ENCODE measurements at places on chromosomes 11 and 22.

- no peak for ATAC-seq
These were observed 178.3 kb upstream of the NECTIN1 start for GRCh38 chr11:119907122-119907851.

DNA sequence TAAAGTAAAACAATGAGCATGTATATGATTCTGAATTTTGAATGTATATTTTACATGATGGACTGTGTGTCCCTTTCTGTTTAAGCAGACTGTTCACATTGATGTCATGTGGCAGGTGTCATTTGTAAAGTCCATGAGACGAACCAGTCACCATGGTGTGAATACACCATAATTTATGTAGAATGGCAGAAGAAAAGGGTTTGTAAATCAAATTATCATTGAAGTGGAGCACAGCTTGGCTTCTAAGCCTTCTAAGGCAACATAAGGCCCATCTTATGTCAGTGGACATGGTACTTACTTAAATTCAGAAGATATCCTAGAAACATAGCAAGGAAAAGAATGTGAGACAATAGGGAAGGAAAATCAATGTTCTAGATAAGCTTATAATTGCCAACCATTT is 4.4 kb downstream of the MAP6 start:
- ATAC-seq: no peak

DNA sequence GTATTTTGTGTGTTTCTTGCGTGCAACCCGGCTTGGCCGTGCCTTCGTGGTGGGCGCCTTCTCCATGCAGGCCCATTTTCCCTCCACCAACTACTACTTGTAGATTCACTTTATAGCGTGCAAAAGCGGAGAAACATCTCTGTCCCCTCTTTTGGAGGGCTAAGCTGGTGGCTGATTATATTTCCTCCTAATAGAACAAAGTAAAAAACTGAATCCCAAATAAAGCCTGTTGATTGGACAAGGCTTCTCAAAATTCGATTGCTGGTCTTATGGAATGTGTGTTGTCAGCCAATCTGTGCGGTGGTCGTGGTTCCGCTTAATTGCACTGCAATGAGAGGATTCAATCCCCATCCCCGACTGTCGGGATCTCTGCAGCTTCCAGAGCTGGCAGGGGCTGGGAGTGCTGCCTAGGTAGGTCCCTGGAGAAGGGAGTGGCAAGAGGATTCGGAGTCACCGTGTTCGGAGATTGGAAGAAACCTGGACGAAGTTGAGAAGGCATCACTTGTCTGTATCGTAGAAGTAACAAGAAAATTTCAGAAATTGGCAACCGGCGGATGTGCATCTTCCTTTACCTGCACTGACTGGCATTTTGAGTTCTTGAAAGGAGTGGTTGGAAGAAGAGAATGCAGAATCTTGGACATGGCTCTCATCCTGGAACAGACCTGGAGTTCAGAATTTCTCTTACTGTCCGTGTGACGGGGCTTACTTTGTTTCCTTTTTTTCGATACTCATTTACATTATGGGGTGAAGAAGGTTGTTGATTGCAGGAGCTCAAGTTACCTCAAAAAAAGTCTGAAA is 1.1 kb downstream of the HMGXB4 start:
- ATAC-seq: no peak

DNA sequence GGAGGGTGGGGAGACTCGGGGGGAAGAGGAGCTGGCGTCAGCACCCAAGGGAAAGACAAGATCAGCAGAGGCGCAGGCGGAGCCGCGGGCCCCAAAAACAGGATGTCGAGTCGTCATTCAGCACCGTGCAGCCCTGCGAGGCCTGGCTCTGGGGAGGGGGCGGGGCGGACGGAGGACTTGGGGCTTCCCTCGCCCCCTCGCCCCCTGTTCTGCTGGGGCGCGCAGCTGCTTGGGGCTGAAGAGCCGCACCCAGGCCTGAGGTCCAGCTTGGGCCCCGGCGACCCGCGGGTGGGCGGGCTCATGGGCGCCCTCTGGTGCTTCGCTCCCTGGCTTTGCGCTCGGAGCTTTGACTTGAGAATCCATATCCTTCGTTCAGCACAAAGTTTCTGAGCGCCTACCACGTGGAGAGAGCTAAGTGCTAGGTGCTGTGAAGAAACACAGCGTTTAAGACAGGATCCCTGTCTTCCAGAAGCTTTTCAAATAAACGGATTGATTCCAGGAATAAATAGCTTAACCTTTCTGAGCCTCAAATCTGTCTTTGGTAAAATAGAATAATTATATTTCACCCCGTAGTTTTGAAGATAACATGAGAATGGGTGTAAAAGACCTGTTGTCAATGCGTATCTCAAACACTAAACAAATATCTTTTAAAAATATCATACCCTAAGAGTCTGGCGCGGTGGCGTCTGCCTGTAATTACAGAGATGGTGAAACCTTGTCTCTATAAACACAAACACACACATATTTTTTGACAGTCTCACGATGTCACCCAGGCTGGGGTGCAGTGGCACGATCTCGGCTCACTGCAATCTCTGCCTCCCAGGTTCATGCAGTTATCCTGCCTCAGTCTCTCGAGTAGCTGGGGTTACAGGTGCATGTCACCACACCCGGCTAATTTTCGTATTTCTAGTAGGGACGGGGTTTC is 929 bp upstream of the RHOG start:
- peak; percentile 24 for ATAC-seq

- no peak for ATAC-seq
These were observed 940 bp upstream of the C11orf91 start for GRCh38 chr11:33701302-33702230.

DNA sequence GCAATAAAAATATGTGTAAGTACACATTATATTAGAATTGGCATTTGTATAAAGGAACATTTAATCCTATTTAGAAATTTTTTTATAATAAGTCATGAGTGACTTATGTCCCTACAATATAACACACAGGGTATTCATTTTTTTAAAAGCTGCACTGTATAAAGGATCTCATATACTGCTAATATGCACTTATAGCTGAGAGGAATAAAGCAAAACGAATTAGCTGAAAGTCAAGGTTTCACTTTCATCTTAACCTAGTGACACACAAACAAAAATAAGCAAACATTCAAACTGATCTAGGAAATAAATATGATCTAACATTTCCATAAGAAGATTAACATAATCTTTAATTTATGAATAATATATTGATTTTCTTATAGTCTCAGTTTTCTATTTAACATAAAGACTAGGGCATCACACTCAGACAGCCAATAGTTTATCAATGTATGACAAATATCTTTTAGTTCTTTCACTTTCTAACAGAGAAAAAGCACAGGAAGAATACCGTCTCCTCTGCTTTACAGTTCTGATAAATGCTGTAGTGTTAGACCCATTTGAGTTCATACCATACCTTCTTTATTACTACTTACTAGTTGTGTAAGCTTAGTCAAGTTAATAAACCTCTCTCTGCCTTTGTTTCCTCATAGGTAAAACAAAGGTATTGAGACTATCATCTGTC is 42.9 kb downstream of the DCDC1 start:
- peak; percentile 33 for ATAC-seq

GRCh38 chr11:65340226-65340625 is 6.6 kb downstream of the DPF2 start:
- ATAC-seq: no peak

- ATAC-seq: no peak
These were observed 951.5 kb downstream of the TBC1D22A start for GRCh38 chr22:47713941-47714340.

- ATAC-seq: no peak
These were observed 7.5 kb upstream of the CRKL start for GRCh38 chr22:20909543-20910303.

DNA sequence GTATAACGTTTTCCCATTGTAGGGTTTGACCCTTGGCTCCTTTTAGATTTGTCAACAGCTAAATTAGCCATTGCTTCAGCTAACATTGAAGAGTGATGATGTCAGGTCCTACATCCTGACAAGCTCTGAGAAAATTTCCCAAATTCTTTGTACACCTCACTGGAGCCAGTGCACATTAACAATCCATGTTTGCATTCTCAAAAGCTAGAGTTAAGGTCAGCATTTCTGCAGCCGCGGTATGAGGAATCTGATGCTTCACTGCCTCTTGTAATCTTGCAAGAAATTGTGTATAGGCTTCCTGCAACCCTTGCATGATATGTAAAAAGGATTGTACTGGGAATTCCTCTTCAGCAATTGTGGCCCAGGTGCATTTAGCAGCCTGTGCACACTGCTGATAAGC is 33.1 kb upstream of the NCAM1 start:
- no peak for ATAC-seq

- no peak for ATAC-seq
These were observed 33.3 kb downstream of the NADSYN1 start for GRCh38 chr11:71486320-71486719.

DNA sequence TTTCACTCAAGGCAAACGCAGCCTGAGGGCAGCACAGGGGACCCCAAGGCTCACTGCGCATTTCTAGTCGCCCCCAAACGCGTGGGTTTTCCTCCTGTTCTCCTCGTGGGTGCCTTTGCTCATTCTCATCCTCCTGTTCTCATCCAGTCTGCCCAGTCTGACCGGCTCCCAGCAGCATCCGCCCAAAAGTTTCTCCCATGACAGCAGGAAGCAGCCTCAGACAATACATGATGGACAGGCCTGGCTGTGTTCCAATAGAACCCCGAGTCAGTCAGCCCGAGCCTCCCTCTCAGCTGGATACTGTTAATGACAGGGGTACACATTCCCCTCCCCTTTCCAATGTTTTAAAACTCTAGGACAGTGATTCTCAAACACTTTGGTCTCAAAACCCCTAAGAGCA is 22.5 kb upstream of the KRTAP5-7 start:
- no peak for ATAC-seq

- no peak for ATAC-seq
These were observed 106.6 kb downstream of the USP35 start for GRCh38 chr11:78295347-78295746.

- no peak for ATAC-seq
These were observed 37.6 kb downstream of the LIF start for GRCh38 chr22:30208631-30209603.

GRCh38 chr22:28817919-28818859 is 17.8 kb upstream of the XBP1 start:
- ATAC-seq: no peak

DNA sequence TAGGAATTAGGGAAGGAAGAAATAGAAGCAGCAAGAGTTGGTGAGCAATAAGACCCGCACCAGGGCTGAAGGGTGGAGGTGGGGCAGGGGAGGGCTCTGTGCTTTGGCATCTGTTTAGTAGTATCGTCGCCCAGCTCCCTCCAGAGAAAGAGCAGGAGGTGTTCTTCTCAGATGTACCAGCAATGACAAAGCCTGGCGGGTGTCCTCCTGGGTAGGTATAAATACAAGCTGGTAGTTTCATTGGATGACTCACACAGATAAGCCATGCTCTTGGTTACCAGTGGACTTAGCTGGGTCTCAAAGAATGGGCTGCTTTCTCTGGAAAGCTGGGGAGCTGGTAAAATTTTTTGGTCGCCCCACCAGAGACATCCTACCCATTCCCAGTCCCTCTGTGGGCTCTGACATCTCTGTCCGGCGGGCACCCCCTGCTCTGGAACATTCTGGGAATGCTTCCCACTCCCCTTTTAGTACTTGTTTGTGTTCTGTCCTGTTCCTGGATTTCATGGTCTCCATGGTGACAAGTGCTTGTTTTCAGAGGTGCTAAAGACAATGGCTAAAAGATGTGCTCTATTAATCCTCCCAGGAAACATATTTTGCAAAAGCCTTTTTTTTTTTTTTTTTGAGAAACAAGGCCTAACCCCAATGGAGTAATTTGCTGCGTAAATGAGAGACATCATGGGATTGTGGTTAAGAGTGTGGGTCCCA is 15.4 kb upstream of the TUBA8 start:
- no peak for ATAC-seq

- peak; percentile 9 for ATAC-seq
These were observed 2.3 kb downstream of the ADORA2A start for GRCh38 chr22:24429411-24430365.

DNA sequence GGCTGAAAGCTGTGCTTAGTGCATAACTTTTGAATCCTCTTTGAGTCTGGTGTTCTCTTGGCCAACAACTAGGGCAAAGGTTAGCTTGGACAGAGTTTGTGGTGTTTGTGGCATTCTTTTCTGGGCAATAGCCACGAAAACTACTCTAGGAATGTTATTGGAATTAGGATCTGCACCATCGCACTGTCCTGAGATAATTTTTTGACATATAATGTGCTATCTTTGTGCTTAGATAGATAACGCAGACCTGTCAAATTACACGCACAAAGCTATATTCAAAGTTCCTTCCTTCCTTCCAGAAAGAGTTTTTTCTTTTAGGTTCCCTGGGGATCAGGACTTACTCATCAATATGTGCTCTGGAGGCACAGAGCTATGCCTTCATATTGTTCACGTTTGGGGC is 166.8 kb upstream of the MTMR2 start:
- ATAC-seq: no peak

- no peak for ATAC-seq
These were observed 1517.4 kb downstream of the BRD1 start for GRCh38 chr22:48310289-48310688.

GRCh38 chr11:117009905-117010605 is 88.2 kb downstream of the SIK3 start:
- no peak for ATAC-seq

GRCh38 chr22:46159777-46160176 is 9.5 kb downstream of the PPARA start:
- ATAC-seq: no peak

- ATAC-seq: no peak
These were observed 31.0 kb downstream of the PAX6 start for GRCh38 chr11:31780078-31780477.

GRCh38 chr11:14803846-14804245 is 88.2 kb downstream of the CYP2R1 start:
- ATAC-seq: peak; percentile 53

DNA sequence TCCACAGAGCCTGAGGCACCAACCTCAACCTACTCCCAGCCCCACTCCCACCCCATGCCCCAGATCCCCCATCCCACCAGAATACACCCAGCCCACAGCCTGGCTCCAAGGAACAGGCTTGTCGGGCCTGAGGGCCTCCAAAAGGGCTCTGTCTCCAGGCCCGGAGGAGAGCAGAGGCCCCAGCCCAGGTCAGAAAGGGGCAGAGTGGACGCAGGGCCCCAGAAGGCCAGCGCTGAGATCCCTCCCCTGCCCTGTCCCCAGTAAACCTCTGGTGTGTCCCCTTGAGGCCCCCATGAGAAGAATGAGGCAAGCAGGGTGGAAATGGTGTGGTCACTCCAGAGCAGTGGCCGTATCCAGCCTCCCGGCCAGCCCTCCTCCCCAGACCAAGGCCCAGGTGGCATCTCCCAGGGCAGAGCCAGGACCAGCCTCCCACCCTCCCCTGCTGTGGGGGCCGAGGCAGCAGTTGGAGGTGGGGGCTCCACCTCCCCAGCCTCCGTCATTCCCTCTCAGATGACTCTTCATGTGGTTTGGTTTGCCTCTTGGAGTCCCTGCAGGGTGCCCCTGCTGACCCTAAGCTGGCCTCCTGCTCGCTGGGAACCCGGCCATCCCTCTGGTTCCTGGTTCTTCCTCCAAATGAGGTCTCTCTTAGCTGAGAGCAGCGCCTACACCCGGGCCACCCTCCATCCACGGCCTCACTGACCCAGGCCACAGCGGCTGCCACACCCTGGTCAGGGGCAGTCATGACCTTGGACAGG is 195.0 kb downstream of the IGLL1 start:
- ATAC-seq: no peak

- ATAC-seq: peak; percentile 76
These were observed 10.6 kb downstream of the LRRC51 start for GRCh38 chr11:72091292-72091691.

- ATAC-seq: no peak
These were observed 9.1 kb upstream of the STX3 start for GRCh38 chr11:59746111-59746510.

- no peak for ATAC-seq
These were observed 48.3 kb upstream of the SEPTIN5 start for GRCh38 chr22:19665784-19666672.

Data from activated CD4-positive, CD25-positive, alpha-beta regulatory T cell treated with anti-CD3 and anti-CD28 coated beads, Interleukin-2, amount 50 U/mL, for 24 hours (primary cell).